Uterus (tissue), 4 donors: ENCODE measurements at places on chromosomes 13 and 19. TPM values are rescaled to one million over a fixed set of nuclear protein-coding genes. Genes with fewer than 3 reads are reported as not detected.

ADAMTSL5 gene
- total RNA-seq = 39.4 TPM

- H3K36me3 ChIP-seq = no peaks in the 10 kb centered on the region
- DNase-seq = no peak
- peaks cover 3% of the 10 kb centered on the region for H3K4me1 ChIP-seq
- H3K27me3 ChIP-seq = no peaks in the 10 kb centered on the region
- no peak overlapping the region for H3K4me3 ChIP-seq
- no peak overlapping the region for H3K27ac ChIP-seq
Observed at GRCh38 chr19:46295401-46296201, 1.2 kb upstream of the HIF3A start.

DNA sequence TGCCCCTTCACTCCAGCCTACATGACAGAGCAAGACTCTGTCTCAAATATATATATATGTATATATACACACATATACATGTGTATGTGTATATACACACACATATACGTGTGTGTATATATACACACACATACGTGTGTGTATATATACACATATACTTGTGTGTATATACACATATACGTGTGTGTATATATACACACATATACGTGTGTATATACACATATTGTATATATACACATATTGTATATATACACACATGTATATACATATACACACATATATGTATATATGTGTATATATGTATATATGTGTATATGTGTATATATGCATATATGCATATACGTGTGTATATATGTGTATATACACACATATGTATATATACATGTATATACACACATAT lies 173.3 kb downstream of the GPC5 start:
- H3K4me1 ChIP-seq = no peaks in the 10 kb centered on the region
- no peaks in the 10 kb centered on the region for H3K27me3 ChIP-seq
- no peak overlapping the region for H3K4me3 ChIP-seq
- DNase-seq = no peak
- H3K27ac ChIP-seq = no peak overlapping the region
- no peaks in the 10 kb centered on the region for H3K36me3 ChIP-seq

FTL gene
- 1,792 TPM for total RNA-seq

FCAR gene
- total RNA-seq = 0.76 TPM

GRCh38 chr19:49676136-49676783 lies 811 bp upstream of the PRMT1 start:
- H3K27me3 ChIP-seq = no peaks in the 10 kb centered on the region
- peak overlapping the region; percentile 95 for H3K27ac ChIP-seq
- H3K4me3 ChIP-seq = peak overlapping the region; percentile 39
- H3K4me1 ChIP-seq = peaks cover 4% of the 10 kb centered on the region
- peak; percentile 86 for DNase-seq

DNA sequence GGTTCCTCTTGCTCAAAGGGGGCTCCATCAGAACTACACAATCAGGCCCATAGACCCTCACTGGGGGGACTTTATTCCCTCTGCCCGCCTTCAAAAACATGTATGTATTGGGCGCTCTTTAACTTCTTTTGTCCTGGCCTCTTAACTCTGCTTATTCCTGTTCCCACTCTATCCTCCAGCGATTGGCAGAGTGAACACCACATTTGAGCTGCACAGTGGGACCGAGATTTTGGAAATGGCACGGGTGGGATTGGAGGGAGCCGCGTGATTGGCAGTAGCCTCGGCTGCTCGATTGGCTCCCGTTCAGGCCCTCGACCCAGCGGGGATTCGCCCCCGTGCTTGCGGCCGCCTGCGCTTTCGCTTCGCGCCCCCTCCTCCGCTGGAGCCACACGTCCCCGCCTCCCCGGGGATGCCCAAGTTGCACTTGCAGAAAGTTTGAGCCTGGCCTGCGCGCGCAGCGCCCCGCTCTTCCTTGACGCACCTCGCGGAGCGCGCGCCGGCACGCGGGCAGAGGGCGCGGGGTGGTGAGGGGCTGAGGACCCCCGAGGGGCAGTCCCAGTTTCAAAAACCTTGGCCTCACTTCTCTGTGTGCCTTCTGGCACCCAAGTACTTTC lies at the start of gene ZIC5:
Gene ZIC5 (minus strand): TSS at position 192 of the 614 bp plus-strand sequence. CDS start 164 bp downstream, at position 28.
- H3K4me1 ChIP-seq = peaks cover 24% of the 10 kb centered on the region
- H3K36me3 ChIP-seq = no peaks in the 10 kb centered on the region
- DNase-seq = no peak
- H3K27me3 ChIP-seq = peaks cover 78% of the 10 kb centered on the region
- H3K4me3 ChIP-seq = no peak within 1 kb of the TSS

DNA sequence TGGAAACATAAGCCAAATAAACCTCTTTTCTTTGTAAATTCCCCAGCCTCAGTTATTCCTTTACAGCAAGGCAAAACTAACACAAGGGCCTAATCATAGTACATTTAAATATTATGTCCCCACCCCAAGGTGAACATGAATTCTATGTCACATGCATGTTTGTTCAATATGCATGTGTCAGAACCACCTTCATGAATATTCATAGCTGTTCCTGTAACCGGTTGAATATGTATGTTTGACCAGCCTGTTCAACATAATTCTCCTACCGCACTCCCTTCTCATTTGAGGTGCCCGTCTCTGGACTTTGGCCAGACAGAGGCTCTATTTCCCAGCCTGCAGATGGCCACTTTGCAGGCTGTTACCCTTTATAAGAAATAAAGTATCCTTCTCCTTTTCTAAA lies 769.4 kb upstream of the SLITRK1 start:
- no peak overlapping the region for H3K4me3 ChIP-seq
- no peaks in the 10 kb centered on the region for H3K36me3 ChIP-seq
- no peaks in the 10 kb centered on the region for H3K27me3 ChIP-seq
- no peak overlapping the region for H3K27ac ChIP-seq
- DNase-seq = no peak

DNA sequence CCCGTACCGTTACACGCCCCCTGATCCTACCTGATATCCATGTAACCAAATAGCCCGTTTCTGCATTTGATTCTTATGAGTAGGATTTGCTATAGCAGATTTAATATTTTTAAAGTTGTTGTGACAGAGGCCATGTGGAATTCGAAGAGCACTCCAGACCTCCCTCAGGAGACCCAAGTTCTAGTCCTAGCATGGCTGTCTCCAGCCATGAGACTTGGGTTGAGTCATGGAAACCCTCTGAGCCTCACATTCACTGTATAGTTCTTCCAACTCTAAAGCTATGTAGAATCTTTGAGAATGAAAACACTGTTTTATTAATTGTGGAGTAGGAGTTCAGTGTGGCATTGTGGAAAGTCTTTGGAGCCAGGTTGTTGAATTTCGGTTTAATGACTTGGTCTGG lies 8.0 kb upstream of the GPR183 start:
- no peak for DNase-seq
- no peaks in the 10 kb centered on the region for H3K27me3 ChIP-seq
- no peaks in the 10 kb centered on the region for H3K4me1 ChIP-seq
- H3K4me3 ChIP-seq = no peak overlapping the region
- H3K27ac ChIP-seq = no peak overlapping the region
- H3K36me3 ChIP-seq = no peaks in the 10 kb centered on the region

- no peak overlapping the region for H3K27ac ChIP-seq
- DNase-seq = no peak
- H3K36me3 ChIP-seq = no peaks in the 10 kb centered on the region
- no peaks in the 10 kb centered on the region for H3K4me1 ChIP-seq
Observed at GRCh38 chr19:23222998-23223652, 27.1 kb downstream of the ZNF724 start.

GRCh38 chr19:4991996-4992698 lies 23.2 kb downstream of the KDM4B start:
- no peaks in the 10 kb centered on the region for H3K36me3 ChIP-seq
- no peak overlapping the region for H3K4me3 ChIP-seq
- DNase-seq = no peak
- H3K4me1 ChIP-seq = no peaks in the 10 kb centered on the region
- no peaks in the 10 kb centered on the region for H3K27me3 ChIP-seq
- H3K27ac ChIP-seq = no peak overlapping the region

DNA sequence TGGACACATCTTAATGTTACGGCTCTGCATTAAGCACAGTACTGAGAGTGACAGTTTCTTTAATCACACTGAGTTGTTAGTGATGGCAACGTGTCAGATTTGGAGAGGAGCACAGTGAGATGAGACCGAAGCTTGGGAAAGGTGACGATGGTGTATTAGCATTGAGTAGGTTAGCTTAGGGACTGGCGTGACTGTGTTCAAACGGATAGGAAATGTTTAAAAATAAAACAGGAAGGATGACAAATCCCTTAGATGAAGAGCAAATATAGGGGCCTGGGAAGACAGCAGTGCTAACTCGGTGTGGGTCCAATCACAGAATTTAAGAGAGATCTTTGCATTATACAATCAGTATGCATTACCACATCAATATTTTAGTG lies 384.3 kb downstream of the HS6ST3 start:
- no peaks in the 10 kb centered on the region for H3K36me3 ChIP-seq
- H3K27me3 ChIP-seq = no peaks in the 10 kb centered on the region
- no peak overlapping the region for H3K4me3 ChIP-seq
- no peak overlapping the region for H3K27ac ChIP-seq
- no peak for DNase-seq

NLRP7 gene
- not detected for total RNA-seq

- peaks cover 24% of the 10 kb centered on the region for H3K4me1 ChIP-seq
- H3K27me3 ChIP-seq = peaks cover 11% of the 10 kb centered on the region
- no peak overlapping the region for H3K27ac ChIP-seq
- no peak overlapping the region for H3K4me3 ChIP-seq
- DNase-seq = no peak
- H3K36me3 ChIP-seq = no peaks in the 10 kb centered on the region
Observed at GRCh38 chr13:27921961-27922882, 2.4 kb downstream of the PDX1 start.

DNA sequence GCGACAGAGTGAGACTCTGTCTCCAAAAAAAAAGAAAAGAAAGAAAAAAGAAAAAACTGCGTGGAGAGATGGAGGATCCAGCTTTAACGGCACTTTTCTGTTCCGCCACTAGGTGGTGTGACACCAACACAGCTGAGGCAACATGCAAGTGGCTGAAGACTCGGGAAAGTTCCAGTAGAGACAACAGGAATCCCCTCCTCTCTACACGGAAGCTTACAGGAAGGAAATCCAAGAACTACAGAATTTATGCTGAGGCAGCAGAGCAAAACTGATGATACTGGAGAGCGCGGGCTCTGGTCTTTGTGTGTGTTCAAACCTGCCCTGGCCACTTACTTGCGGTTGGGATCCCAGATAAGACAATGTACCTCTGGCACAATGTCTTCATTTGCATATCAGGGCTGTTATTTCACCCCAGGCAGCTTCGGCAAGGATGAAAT lies 9.9 kb downstream of the RANBP3 start:
- H3K27ac ChIP-seq = peak overlapping the region; percentile 28
- no peaks in the 10 kb centered on the region for H3K4me1 ChIP-seq
- no peak overlapping the region for H3K4me3 ChIP-seq
- no peaks in the 10 kb centered on the region for H3K27me3 ChIP-seq
- no peaks in the 10 kb centered on the region for H3K36me3 ChIP-seq

ZNF730 gene
- 3.9 TPM for total RNA-seq

- H3K27me3 ChIP-seq = no peaks in the 10 kb centered on the region
- H3K4me3 ChIP-seq = no peak overlapping the region
- no peaks in the 10 kb centered on the region for H3K36me3 ChIP-seq
Observed at GRCh38 chr19:581399-582111, 8.1 kb upstream of the HCN2 start.

GRCh38 chr13:48731001-48731658 lies 77.4 kb downstream of the CYSLTR2 start:
- no peaks in the 10 kb centered on the region for H3K36me3 ChIP-seq
- no peak overlapping the region for H3K4me3 ChIP-seq
- H3K27me3 ChIP-seq = no peaks in the 10 kb centered on the region

DIAPH3 gene
- not detected for total RNA-seq

GRCh38 chr19:45140533-45140932 lies 20.2 kb downstream of the NKPD1 start:
- no peak for DNase-seq
- H3K27me3 ChIP-seq = no peaks in the 10 kb centered on the region
- no peak overlapping the region for H3K27ac ChIP-seq
- H3K4me1 ChIP-seq = peaks cover 7% of the 10 kb centered on the region
- no peak overlapping the region for H3K4me3 ChIP-seq

IFNL1 gene
- not detected for total RNA-seq

CD22 gene
- total RNA-seq = under 0.01 TPM

DNA sequence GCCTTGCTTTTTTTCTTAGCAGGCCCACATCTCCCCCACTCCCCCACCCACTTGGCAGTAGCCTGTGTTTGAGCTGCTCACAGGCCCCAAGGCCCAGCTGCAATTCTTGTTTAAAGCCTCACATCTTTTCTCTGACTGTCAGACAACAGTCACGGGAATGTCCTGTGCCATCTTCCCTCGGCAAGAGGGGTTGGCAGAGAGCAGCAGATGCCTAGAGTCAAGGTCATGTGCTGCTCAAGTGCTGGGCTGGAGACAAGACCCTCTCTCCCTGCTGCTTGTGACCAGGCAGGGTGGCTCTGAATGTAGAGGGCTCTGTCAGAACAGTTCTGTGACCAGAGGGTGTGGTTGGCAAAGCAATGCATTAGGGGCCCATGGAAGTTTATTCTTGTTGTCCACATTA lies 47.4 kb downstream of the BBC3 start:
- no peaks in the 10 kb centered on the region for H3K27me3 ChIP-seq
- no peak overlapping the region for H3K4me3 ChIP-seq
- H3K4me1 ChIP-seq = no peaks in the 10 kb centered on the region
- H3K27ac ChIP-seq = no peak overlapping the region
- DNase-seq = no peak
- no peaks in the 10 kb centered on the region for H3K36me3 ChIP-seq

DNA sequence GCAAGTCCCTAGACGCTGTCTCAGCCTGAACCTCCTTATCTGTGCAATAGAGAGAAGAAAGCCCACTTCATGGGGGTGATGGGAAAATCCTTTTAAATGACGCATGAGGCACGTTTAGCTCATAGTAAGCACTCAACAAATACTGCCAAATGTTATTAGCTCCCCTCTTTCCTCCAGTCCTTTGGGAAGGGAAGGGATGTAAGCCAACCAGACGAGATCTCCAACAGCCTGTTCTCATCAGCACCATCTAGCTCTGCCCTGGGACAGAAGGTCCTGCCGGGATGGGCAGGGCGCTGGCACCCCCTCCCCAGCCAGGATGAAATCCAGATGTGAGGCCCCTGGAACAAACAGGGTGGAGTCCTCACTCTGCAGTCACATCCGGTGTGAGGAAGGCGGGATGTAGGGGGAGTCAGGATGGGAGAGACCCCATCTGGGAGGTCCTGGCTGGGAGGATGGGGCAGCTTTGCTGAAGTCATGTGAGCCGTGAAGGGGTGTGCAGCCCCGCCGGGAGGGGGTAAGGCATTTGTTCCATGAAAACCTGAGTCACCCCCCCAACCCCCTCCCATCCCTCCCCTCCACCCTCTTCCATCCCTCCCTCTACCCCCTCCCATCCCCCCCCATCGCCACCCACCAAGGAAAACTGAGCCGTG lies 4.6 kb downstream of the S1PR2 start:
- peaks cover 3% of the 10 kb centered on the region for H3K4me1 ChIP-seq
- DNase-seq = peak; percentile 95
- H3K36me3 ChIP-seq = no peaks in the 10 kb centered on the region
- peak overlapping the region; percentile 89 for H3K27ac ChIP-seq

GRCh38 chr19:43610493-43610892 lies 1.4 kb upstream of the SRRM5 start:
- H3K27me3 ChIP-seq = no peaks in the 10 kb centered on the region
- no peaks in the 10 kb centered on the region for H3K4me1 ChIP-seq
- no peak overlapping the region for H3K4me3 ChIP-seq
- no peak for DNase-seq

- no peak overlapping the region for H3K4me3 ChIP-seq
- H3K27me3 ChIP-seq = no peaks in the 10 kb centered on the region
- H3K27ac ChIP-seq = no peak overlapping the region
- no peaks in the 10 kb centered on the region for H3K4me1 ChIP-seq
- H3K36me3 ChIP-seq = no peaks in the 10 kb centered on the region
Observed at GRCh38 chr19:38441657-38442348, 8.3 kb downstream of the RYR1 start.

MAMSTR gene
- 24.2 TPM for total RNA-seq

PTPRH gene
- total RNA-seq = 0.29 TPM

CKM gene
- not detected for total RNA-seq
